KG1 (cell line): ENCODE measurements at places on chromosomes 1 and 21.

- no peak for DNase-seq
These were observed 54.9 kb upstream of the BACE2 start for GRCh38 chr21:41112740-41113692.

- DNase-seq: no peak
These were observed 164.2 kb upstream of the PTBP2 start for GRCh38 chr1:96557336-96557735.

DNA sequence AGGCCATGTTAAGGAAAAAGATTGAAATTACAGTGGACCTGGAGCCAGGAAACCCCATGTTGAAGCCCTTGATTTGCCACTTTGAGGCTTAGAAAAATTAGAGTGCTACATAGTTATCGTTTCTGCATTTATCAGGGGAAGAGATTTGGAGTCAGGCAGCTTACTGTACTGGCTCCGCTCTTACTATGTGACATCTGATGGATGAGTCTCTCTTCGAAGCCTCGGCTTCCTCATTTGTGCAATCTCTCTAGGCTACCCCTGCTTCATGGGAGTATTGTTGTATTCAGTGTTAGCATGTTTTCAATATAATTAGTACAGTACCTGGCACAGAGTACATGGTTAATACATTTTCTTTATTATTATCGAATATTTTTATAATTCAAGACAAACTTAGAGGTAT, 480.4 kb upstream of the USP24 start:
- no peak for DNase-seq

GRCh38 chr1:16075337-16076030, 2.0 kb upstream of the FAM131C start:
- DNase-seq: no peak

- DNase-seq: no peak
These were observed 13.4 kb upstream of the LAPTM5 start for GRCh38 chr1:30771005-30771404.
